ENCODE measurements at places on chromosomes 11 and 22. TPM values are rescaled to one million over a fixed set of nuclear protein-coding genes. Genes with fewer than 3 reads are reported as not detected.

GRCh38 chr11:76672431-76673175 is 2.1 kb upstream of the LRRC32 start:
- no peak for DNase-seq

- no peak for DNase-seq
Measured at GRCh38 chr11:19181531-19182261, 20.1 kb downstream of the CSRP3 start.

- no peak for DNase-seq
Measured at GRCh38 chr11:94740083-94741021, 27.8 kb upstream of the AMOTL1 start.

DNA sequence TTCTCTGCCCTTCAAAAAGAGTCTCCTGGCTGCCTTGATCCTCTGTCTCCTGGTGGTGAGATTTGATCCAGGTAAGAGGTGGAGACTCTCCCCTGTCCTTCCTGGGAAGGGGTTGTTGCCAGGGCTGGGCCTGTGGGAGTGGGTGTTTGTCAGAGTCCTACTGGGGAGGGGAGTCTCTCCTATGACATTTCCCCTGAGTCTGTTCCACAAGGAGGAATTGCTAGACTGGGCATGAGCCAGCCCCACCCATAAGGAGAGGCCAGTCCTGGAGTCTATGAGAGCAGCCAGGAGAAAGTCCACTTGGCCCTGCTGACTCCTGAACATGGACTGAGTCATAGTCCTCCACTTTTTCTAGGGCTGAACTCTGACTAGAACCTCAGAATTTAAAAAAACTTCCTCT is 7.4 kb downstream of the PEX26 start:
- DNase-seq, result no peak

- no peak for DNase-seq
Measured at GRCh38 chr11:34275486-34275885, 82.3 kb downstream of the ABTB2 start.

DNA sequence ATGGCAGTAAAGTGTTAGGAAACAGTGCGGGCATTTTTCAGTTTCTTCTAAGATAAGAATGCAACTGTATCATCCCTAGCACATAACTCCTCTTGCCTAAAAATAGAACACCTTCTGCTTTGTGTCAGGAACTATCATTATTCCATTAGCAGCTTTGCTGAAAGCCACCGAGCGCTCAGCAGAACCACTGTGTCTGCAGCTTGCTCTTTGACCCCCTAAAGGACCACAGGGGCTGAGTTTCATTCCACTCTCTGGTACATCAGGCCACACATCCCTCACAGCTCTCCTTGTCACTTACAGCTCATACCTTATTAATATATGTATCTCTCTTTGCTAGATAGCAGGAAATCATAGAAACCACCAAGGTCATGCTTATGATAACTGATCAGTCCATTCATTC is 360.2 kb downstream of the KCNA4 start:
- no peak for DNase-seq

DNA sequence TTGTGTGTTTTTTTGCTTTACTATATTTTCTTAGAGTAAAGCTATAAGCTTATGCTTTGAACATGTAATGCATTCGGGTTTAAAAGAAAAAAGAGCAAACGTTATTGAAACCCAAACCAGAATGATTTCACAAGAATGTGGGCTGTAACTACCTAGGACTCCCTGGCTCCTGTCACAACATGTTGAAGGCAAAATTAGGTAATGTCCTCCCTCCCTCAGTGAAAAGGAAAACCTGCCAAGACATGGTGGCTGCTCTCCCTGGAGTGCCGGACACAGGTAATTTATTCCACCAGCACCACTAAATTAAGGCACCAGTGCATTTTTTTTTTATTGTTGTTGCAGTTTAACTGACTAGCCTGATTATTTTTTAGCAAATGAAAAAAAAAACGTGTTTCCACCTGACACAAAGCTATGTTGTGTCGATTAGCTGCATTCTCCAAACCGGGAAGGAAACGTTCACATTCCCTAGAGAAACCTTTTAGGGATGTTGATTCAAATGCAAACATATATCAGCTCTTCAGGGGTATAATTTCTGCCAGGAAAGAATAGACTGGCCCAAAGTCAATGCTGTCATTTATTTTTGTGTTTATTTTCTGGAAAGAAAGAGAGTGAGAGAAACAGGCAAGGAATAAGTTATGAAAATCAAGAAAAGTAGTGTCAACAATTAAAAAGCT is 134.6 kb downstream of the CCDC34 start:
- DNase-seq, result peak; percentile 88

DNA sequence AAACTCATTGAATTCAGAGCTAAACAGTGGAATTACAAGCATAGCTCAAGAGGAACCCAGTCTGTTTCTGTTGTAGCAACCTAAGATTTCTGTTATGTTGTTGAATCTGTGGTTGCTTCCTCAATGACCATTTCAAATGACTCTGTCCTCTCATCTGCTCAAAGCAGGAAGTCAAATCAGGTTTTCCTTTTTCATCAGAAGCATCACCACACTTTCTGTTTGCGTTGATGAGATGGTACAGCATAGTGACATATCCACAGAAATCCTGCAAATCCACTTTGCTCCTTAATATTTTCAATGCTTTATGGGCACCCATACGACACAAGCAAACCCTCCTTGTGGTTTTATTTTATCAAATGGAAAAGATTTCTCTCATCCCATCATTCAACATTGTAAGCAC is 12.6 kb upstream of the UCP2 start:
- DNase-seq, result no peak

DNA sequence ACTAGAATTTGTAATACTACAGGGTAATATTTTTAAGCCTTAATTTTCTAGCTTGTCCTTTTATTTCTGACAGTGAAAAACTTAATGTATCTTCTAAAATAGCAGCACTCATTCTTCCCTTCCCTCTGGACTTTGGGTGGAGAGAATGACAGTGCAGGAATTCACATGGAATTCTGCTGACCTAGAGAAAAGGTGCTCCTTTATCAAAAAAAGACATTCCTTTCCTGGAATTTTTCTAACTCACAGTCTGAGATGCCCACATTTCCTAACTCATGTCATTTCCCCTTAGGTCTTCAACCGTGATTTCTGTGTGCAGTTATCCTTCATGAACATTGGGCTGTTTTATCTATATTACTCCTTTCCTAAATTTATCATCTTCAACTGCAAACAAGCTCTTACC is 137.8 kb upstream of the PDGFD start:
- no peak for DNase-seq

FOLR1 gene
- not detected for total RNA-seq

POTEH gene
- not detected for total RNA-seq

C2CD2L gene
- total RNA-seq, result 6.8 TPM

DNA sequence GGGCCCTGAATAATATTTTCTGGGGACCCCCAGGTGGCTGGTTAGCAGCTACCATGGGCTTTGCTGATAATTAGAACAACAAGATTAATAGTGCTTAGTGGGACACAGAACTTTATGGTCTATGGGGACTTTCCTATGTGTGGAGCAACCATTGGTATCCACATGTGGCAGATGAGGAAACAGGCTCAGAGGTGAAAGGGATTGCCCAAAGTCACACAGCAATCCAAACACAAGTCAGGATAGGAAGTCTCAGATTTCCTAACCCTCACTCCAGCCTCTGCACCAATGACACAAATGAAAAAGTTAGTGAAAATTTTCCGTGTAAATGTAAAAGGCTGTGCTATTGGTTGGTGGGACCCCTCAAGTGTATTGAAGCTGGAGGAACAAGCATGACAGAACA is 15.3 kb upstream of the SLCO2B1 start:
- no peak for DNase-seq

DNA sequence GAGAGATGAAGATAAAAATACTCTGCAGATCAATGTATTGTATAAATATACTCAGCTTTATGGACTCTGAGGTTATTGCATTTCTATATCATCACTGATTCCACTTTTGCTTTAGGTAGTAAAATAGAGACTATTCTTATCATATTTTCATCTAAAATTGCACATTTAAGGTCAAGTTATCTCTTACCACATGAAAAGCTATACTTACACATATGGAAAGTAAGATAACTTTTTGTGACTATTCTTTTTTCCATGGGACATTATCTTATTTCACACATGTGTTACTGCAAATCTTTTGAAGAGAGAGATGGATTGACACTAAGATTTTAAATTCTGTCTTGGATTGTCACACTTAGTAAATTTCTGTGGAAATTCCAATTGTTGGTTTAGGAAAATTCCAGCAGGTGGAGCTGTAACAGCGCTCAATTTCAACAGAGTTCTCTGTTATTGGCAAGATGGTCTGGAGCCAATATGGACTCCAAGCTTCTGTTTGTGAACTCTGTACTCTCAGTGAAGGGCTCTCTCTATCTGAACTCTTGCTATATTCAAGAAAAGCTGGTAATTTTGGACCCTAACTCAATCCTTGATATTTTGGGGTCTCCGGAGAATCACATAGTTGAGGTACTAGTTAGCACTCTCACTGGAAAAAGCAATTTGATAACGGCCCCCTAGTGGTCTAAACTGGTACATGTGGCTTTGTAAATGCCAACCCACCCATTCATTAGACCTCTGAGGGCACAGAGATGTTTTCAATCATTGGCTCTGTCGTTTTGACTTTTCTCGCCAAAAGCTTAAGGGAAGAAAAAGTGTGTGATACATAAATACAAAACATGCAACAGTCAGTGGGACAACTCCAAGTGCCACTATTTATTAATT is 429.7 kb downstream of the ETS1 start:
- DNase-seq, result peak; percentile 73

DNA sequence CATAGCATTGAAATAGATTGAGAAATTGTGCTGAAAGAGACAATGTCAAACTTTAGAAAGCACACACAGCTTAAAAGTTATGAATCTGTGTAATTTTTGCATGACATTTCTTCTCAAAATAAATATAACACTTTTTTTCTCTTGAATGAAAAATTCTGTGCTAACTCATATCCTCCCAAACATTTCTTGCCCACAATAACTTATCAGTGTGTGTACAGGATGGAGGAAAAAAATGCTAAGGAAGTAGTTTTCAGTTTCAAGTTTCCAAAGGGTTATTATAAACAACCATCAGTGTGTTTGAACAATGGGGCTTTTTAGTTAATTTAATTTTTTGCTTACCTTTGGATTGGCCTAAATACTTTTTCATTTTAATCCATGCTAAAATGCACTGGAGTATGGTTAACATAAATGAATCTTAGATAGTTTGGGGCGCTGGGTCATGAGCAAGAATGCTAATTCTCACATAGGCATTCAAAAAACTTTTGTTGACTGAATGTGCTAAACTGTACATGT is 82.9 kb upstream of the ARHGAP20 start:
- DNase-seq, result no peak

DNA sequence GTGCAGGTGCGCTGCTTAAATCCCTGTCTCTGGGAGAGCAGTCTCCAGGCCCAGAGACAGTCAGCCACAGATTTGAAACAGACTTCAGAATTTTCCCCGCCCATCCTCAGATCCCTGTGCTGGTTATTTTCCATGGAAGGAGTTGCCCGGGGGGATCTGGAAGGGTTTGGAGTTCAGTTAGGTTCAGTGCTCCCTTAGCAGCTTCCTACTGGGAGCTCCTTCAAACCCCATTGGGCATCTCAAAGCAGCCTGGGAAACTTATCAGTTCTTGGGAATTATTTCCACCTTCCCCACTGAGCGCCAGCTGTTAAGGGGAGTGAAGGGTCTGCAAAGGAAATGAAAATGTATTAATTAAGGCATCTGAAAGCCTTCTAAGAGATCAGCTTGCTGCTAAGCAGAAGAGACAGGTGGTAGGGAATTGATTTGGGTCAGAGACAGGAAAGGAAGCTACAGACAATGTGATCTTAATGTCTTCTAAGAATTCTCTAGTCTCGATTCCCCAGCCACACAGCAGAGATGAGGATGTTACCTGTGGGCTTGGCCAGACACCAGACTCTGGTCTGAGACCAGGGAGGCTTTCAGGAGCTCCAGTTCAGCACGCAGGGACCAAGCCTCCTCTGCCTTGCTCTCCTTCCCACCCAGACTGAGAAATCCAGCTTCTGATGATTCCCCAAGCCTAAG is 106.2 kb upstream of the TBCEL start:
- no peak for DNase-seq

- DNase-seq, result peak; percentile 89
Measured at GRCh38 chr11:129075757-129076156, 116.4 kb downstream of the ARHGAP32 start.

DNA sequence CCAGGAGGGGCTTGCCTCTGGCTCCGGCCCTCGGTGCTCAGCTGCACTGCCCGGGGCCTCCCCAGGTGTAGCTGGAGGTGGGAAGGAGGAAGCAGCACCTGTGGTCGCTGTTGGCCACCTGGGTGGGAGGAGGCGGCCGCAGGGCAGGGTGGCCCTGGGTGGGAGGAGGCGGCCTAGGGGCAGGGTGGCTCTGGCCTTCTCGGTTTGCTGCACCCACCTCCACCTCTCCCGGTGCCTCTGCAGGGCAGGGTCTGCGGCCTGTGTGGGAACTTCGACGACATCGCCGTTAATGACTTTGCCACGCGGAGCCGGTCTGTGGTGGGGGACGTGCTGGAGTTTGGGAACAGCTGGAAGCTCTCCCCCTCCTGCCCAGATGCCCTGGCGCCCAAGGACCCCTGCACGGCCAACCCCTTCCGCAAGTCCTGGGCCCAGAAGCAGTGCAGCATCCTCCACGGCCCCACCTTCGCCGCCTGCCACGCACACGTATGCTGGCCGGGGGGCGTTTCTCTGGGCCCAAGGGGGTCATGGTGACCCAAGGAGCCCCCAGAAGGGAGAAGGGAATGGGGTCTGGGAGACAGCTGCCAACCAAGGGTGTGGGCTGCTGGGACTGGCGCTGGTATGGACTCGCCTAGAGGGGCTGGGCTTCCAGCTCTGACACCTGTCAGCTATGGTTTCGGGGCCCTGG is 20.6 kb downstream of the MUC5AC start:
- DNase-seq, result no peak

CCDC87 gene
- 0.32 TPM for total RNA-seq

GRCh38 chr11:64688534-64688982 is 34.4 kb downstream of the NRXN2 start:
- DNase-seq, result peak; percentile 32

FLRT1 gene
- total RNA-seq, result not detected

- DNase-seq, result no peak
Measured at GRCh38 chr11:71373791-71374454, 74.3 kb downstream of the DHCR7 start.

DNA sequence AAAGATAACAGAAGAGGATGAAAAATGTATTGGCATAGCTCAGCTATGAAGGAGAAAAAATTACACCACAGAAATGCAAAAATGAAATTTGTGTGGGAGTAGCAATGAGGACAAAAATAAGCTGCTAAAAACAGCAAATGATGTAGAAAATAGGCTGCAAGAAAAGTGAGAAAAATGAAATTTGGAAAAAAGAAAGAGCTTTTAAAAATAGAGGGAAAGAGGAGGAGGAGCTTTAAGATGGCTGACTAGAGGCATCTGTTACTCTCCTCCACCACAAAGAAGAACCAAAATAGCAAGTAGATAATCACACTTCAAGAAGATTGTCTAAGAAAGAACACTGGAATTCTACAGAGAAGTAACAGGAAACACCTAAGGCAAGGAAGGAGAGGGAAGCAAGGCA is 23.7 kb upstream of the OR5AN1 start:
- DNase-seq, result no peak

- DNase-seq, result no peak
Measured at GRCh38 chr11:95372097-95372656, 141.2 kb upstream of the SESN3 start.

DNA sequence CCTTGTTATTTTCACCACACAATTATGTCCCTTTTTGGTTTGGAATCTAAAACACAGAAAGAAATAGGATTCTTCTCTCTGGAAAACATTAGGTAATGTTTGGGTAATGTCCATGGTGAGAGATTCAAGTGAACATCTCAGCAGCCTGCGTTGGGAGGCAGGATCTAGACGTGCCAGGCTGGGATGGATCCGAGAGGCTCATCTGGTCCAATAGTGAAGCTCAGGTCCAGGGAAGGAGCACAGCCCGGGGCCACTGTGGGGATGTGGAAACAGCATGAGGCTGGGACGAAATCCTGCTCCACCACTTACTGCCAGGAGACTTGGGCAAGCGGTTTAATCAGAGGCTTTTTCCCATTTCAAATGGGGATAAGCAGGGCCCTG is 109.9 kb downstream of the CSNK2A3 start:
- no peak for DNase-seq
